CD4-positive, alpha-beta T cell treated with Interleukin-15 for 1 hour (primary cell): ENCODE measurements at places on chromosomes 12 and 14.
A peak's percentile ranks its signal among the peaks of the same experiment; 100 is the strongest.

- DNase-seq: no peak
Measured at GRCh38 chr12:89235189-89235993, 116.9 kb downstream of the DUSP6 start.

DNA sequence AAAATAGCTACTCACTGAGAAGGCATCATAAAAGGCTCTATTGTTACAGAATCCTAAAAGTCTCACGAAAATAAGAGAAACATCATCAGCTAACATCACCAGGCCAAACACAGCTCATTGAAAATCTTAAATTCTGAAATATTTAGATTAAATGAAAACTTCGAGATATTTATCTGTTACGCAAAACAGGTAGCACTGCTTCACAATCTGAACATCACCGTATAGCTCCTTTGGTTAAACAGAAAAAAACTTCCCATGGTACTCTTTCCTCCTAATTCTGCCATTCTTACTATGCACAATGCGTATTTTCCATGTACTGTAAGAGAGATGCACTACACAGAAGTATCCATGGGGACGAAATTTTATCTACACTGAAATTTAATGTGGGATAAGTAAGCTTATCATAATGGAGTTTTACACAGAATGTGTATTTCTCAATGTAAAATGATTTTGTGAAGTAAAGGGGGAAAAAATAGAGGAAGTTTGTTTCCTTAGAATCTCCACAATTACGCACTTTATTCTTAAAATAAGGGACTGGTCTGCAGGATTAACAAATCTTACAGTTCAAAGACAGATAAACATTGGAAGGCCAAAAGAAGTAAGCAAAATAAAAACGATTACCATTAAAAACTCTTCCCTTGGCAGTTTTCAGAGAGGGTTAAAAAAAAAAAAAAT lies 1.9 kb downstream of the SGPP1 start:
- no peak for DNase-seq

GRCh38 chr12:116194935-116195431 lies 82.5 kb downstream of the MED13L start:
- DNase-seq: peak; percentile 71

DNA sequence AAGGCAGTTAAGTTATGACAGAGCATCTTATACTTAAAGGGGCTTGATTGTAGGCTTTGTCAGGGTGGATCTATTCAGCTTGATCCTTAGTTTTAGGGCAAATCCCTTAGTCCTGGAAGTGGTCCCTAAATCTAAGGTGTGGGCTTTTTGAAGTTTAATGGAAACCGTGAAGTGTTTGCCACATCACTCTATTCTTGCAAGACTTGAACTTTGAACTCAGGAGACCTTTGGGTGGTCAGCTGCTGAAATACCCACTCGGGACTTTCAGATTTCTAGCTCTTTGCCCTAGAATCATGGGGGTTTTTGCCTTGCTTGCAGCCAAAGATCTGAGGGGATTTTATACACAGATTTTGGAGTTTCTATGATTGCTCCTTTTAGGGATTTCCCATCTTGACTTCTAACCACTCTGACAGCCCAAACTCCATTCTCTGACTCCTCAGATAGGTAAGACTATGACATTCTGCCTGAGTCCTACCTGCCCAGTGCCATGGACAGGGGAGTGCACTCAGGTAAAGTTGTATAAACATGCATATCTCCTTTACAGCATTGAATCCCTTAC lies 39.9 kb downstream of the SNAPC1 start:
- no peak for DNase-seq

GRCh38 chr12:121072147-121072546 lies 33.1 kb upstream of the OASL start:
- no peak for DNase-seq

DNA sequence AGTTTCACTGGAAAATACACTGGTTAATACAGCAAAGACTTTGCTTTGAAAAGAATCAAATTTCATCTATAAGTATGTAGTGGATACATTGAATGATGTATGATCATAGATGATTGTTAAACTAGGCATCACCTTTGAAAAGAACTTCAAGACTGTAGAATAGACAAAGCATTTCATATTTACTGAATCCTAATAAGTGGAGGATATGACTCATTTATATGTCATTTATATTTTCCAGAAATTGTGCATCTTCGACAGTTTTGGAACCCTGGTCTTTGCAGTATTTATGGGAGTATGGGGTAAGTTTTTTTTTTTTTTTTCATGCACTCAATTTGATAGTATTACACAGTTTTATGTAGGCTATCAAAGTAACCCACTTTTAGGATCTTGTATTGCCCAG lies 161.9 kb downstream of the ANO6 start:
- no peak for DNase-seq

GRCh38 chr12:18320036-18320617 lies 58.8 kb downstream of the PIK3C2G start:
- no peak for DNase-seq

- DNase-seq: no peak
Measured at GRCh38 chr12:105915997-105916759, 222.6 kb downstream of the NUAK1 start.

DNA sequence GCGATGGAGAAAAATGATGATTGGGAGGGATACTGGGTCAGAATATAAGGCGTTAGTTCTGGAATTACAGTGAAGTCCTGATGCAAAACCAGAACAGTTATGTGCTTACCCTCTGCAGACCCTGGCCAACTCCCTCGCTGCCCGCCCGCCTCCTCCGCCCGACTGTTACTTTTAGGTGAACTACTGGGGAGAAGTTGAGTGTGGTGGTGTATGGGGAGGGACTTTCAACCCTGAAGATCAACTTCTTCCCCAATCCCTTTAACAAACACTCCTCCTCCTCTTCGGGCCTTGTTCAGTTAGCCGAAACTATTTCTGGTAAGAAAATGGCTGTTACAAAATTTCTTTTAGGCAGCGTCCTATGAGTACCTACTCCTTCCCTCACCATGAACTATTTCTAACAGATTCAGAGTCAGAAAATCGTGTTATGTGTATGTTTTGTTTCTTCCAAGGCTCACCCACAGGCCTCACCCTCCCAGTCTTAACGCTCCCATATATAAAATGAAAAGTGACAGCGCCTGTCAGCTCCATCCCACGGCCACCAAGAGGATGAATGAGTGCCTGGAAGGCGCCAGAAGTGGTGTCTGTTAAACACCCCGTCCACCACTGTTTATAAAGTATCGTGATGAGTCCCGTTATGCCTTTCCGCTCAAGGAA lies 1.3 kb downstream of the FBXO33 start:
- DNase-seq: peak; percentile 19

GRCh38 chr14:53010193-53011040 lies 59.6 kb upstream of the FERMT2 start:
- DNase-seq: no peak
